Iris pigment epithelial cell (primary cell): ENCODE measurements at places on chromosomes 11 and 22.
A peak's percentile ranks its signal among the peaks of the same experiment; 100 is the strongest.

DNA sequence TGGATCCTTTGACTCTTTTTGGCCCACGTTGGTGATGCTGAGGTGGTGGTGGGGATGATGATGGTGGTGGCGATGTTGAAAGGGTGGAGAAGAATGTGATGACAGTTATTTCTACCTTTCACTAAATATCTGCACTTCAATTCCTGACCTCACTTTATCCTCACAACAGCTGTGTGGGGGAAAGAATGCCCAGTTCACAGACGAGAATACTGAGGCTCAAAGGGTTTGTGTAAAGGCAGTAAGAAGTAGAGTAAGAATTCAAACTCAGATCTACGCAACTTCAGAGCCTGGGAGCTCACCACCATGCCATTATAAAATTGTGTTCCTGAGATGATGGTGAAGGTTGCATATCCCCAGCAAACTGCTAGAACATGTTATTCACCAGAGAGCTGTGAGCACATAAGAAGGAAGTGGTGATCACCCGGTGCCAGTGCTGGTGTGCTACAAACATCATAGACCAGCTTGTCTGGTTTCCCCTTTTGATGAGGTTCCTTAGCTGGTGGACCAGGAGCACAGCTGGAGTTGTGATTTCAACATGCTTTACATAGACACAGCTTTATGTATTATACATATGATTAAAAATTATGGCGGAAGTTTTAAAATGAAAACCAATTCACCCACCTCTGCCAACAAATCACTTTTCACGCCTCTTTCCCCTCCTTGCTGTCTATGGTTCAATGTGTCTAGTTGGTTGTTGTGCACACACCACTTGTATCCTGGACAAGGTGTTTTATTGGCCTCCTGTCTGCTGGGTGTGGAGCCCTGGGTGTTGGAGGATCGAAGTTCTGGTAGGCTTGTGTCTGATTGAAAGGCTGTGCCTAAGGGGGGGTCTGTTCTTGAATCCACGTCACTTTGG is 6.2 kb downstream of the ST14 start:
- DNase-seq, result no peak

- DNase-seq, result no peak
These were observed 15.3 kb upstream of the PICK1 start for GRCh38 chr22:38041760-38042487.

DNA sequence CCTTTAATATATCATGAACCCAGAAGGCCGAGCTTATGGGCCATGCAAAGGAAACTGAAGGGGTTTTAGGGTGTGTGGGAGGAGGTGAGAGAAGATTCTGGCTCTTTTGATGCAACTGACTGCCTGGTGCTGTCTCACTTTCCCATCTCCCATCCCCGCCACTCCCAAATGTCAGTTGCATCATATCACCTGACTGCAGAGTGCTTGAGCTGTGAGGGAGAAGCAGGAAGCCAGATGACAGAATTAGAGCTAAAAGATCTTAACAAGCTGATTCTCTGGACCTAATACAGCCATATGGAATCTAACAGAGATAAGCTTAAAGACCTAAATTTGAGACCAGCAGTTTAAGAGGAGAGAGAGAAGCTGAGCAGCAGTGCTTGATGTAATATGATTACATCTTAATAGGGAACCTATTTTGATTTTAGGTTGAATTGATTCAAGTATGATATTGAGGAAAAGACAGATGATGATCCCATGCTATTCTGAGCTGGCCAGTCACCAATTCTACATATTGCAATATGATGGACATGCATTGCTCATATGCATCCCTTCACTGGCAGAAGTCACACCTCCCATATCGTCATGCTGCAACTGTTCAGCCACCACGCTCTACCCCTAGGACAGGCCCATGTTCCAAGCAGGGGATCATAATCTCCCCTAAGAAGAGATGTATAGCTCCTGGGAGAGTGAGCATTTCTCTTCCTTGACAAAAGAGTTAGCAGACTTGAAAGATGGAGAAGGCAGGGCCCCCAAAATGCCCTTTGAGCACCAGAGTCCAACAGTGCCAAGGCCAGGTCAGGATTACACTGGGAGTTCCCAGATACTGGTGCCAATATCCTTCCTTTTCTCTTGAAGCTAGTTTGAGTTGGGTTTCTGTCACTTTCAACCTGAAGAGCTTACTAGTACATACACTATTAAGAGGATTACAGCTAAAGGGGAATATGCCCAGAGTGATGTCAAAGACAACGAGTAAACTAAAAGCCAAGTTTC is 44.9 kb downstream of the PLEKHA7 start:
- no peak for DNase-seq

DNA sequence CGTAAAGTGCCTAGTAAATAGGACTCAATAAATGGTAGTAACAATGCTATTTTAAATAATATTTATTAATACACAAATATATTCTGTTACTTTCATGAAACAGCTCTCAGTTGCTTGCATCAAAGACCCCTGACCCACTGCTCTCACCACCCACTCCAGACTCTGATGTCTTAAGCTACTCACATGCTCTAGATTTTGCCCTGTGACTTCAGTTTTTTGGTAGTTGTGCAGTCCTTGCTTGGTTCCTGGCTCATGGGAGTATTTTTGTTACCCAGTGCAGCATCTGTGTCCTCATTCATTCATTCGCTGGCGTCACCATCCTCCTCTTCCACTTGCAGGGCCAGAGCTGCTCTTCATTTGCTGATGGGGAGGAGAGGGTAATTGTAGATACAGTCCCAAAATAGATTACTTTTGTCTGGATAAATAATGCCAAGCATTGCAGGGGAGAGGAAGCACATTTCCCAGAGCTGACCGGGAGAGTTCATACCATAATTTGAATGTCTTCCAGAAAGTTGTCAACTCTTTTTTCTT is 12.7 kb downstream of the MRPL48 start:
- DNase-seq, result no peak

GRCh38 chr22:19710769-19711106 is 3.6 kb upstream of the SEPTIN5 start:
- no peak for DNase-seq

GRCh38 chr11:35798983-35799382 is 136.4 kb downstream of the TRIM44 start:
- DNase-seq, result no peak

DNA sequence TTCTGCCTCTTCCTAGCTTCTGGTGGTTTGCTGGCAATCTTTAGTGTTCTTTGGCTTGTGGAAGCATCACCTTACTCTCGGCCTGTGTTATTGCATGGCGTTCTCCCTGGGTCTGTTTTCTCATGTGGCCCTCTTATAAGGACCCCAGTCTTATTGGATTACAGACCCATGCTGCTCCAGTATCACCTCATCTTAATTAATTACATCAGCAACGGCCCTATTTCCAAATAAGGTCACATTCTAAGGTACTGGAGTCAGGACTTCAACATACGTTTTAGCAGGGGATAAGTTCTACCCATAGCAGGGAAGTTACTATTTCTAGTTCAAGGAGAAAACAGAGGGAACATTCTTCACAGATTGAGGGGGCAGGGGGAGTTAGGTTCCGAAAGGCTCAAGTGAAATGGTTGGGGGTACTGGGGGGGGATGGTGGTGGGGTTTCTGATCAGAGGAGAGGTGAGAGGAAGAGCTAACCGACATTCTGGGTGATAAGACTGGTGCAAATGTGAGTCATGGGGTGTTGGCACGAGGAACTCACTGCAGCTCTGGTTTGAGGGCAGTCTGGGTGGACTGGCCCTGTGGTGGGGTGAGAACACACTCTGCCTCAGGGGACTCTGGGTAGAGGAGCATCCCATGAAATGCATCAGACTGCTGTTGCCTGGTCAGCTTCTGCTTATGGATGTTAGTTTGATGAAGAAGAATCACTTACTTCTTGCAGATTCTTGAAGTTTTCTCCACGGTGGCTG is 51.5 kb upstream of the ZBED5 start:
- DNase-seq, result peak; percentile 39

DNA sequence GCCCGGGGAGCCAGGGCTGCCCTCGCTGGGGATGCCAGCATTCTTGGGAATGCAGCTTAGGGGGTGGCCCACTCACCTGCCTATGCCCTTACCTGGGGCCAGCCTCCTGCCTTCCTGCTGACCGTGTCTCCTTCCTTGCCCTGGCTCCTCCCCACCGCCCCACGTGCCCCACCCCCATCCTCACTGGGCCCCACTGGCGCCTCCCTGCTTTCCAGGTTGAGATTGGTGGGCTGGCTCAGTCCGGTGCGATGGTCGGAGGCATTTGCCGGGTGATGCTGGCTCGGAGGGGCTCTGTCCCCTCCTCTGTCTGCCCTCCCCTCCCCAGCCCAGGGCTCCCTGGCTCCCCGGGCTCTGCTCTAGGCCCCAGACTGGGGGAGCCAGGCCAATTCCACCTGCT is 34.1 kb upstream of the GRAMD4 start:
- no peak for DNase-seq
